ENCODE measurements at places on chromosomes 13 and 19.

DNA sequence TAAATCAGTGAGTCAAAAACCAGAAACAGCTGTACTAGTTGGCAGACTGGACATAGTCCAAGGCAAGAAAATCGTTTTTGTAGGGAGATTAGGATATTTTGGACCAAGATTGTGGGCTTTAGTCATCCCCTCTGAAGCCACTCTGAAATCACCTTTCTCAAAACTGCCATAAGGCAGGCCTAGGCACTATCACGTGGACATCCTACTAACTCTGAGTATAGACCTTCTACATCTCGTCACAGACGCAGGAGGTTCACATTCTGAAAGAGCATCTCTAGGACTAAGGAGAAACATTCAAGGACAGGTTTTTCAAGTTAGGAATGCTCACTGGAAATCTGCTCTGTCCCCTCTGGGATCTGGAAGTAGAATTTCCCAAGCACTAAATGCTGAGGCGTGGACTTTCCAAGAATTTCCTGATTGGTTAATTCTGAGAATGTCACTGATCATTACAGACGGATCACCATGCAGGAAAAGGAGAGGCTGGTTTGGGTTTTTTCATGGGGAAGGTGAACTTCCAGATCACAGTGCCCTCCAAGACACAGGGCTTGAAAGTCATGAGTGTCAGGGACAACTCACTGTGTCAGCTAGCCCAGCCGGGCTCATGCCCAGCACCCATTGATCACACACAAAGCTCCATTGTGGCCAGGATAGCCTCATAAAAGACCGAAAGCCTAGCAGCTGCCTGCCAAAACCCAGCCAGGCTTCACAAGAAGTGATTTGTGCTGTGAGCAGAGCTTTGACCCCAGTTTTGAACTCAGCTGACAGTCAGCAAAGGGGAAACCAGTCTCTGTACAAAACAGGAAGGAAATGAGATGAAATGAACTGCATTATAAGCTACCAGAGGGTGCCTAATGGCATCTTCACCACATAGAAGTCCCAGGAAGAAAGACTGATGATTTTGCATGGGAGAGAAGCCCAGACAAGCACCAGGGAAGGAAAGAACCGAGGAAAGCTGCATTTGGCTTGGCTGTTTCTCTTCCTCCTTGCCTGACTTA is 2.7 kb upstream of the RUBCNL start:
- no peak for DNase-seq

DNA sequence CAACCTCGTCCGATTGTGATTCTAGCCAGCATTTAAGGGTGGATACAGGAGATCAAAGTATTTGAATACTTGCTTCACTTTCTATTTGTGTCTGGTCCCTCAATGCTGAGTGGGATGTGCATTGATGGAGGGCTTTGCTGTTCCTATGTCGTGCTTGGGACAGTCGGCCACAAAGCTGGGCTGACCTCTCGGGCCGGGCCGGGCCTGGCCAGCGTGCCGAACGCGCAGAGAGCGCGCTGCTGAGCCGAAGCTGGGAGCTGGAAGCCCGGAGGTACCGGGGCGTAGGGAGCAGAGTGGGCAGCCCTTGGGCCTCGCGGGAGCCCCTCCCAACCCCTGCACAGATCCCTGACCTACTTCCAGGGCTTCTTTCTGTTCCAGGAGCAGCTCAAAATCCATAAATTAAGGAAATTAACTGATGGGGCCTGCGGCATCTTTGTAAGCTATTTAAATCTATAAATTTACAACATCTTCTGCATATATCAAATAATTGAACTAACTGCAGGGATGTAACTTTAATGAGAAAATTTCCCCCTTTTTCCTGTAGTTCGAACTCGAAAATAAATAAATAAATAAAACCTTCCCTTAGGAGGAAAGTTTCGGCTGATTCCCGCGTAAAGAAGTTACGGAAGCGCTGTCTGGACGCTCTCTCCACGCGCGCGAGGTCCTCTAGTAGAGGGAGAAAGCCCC is 1.8 kb upstream of the KCTD15 start:
- no peak for DNase-seq

GRCh38 chr19:17865364-17866311 is 5.9 kb downstream of the RPL18A start:
- no peak for DNase-seq

DNA sequence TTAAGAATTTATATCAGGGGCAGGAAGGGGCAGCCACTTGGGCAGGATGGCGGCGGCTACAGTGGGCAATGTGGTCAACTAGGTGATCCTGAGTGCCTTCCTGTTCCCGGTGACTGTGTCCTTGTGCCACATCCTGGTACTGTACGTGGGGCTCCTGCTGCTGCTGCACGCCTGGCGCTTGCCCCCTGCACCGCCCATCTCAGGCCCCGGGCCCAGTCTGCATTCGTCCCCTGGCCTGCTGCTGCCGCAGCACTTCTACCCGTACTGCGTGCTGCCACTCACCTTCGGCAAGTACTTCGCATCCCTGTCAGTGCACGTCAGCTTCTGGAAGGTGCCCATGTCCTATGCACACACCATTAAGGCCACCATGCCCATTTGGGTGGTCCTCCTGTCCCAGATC is 40.1 kb downstream of the IFT88 start:
- no peak for DNase-seq

GRCh38 chr19:58128041-58128685 is 22.4 kb downstream of the ZNF329 start:
- DNase-seq = no peak

GRCh38 chr19:2700660-2701360 is 1.7 kb downstream of the GNG7 start:
- DNase-seq = no peak

DNA sequence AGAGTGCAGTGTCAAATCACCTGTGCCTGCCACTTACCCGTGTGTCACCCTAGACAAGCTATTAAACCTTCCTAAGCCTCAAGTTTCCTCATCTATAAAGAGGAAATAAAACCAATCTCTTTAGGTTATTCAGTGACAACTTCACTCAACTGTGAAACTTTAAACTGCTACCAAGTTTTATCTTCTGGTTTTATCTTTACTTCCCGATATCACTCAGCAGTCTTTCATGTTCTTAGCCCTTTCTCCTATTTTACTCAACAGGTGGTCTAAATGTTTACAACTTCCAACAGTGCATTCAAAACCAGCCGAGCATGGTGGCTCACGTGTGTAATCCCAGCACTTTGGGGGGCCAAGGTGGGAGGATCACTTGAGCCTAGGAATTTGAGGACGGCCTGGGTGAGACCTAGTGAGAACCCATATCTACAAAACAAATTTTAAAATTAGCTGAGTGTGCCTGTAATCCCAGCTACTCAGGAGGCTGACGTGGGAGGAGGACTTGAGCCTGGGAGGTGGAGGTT is 59.6 kb downstream of the GPALPP1 start:
- DNase-seq = no peak
